ENCODE measurements at places on chromosomes 1 and 21.

DNA sequence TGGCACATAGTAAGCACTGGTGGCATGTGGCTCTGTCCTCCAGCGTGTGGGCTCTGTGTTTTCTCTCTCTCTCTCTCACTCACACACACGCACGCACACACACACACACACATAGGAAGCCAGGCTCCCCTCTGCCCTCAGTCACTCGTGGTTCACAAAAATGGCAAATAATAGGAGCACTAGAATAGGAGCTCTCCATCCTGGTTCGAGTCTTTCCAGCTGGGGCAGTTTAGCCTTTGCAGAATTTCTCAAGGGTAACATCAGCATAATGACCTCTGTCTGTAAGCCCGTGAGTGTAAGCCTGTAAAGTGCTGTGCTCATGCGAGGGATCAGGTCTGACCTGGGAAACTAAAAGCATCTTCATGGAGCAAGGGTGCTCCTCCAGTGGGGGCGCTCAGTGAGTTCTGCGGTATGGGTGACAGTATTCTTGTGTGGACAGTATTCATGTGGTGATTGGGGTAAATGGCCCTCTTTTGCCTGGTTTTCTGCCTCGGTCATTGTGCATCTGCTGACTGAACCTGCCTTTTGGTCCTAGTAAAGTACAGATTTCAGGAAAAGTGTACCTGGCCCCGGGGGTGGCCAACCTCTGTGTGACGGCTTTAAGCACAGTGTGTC is 842 bp upstream of the ZC3H12A start:
- DNase-seq = no peak

DNA sequence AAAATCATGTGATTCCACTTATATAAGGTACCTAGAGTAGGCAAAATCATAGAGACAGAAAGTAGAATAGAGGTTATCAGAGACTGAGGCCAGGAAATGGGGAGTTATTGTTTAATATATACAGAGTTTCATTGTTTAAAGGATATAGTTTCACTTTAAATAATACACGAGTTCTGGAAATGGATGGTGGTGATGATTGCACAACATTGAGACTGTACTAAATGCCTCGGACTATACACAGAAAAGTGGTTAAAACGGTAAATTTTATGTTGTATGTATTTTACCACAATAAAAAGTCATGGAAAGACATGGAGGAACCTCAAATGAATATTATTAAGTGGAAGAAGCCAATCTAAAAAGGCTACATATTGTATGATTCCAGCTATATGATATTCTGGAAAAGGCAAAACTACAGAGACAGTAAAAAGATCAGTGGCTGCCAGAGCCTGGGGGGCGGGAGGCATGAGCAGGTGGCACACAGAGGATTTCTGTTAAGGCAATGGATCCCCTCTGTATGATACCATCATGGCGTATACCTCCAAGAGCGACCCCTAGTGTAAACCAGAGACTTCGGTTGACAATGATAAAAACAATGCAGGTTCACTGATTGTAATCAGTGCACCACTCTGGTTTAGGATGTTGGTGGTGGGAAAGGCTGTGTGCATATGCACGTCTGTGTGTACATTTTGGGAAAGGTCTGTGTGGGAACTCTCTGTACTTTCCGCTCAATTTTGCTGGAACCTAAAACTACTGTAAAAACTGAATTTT is 7.5 kb downstream of the C1orf198 start:
- DNase-seq = no peak

DNA sequence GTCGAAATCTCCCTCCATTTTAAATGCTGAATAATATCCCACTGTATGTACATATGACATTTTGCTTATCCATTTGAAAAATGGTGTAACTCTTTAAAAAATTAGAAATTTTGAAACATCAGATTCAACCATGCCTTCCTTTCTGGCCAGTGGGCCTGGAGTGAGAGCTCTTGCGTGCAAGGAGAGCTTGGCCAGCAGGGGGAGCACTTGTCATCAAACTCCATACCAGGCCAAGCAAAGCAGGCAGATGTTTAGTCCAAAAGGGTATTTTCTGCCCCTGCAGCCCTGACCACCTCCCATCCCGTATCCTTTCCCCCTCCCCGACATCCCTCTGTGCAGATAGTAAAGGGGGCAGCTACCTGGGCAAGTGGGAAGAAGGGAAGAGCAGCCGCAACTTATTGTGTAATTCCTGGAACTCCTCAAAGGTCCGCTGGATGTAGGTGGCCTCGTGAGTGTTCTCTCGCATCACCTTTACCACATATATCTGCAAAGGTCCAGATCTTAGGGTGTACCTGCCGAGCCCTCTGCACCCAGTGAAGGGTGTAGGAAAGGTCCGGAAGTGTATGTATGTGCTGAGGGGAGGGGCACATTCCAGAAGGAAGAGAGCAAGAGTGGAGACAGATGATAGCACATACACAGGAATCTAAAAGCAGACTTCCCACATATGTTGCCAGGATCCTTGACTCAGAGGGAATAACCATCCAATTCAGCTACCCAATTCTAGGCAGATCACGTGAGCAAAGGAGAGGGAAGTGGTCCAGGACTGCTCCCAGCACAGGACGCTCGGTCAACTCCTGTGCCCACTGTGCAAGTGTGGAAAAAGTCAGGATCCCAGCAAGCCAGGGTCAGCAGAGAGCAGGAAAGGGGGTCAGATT is 19.9 kb upstream of the PPP1R15B start:
- DNase-seq = peak; percentile 53

- DNase-seq = no peak
Measured at GRCh38 chr21:37208056-37208721, 58.9 kb downstream of the VPS26C start.

GRCh38 chr1:229757226-229757625 is 131.2 kb downstream of the URB2 start:
- no peak for DNase-seq

GRCh38 chr1:179066471-179066870 is 15.4 kb upstream of the TOR3A start:
- no peak for DNase-seq

GRCh38 chr21:26795412-26795805 is 49.8 kb downstream of the ADAMTS1 start:
- DNase-seq = no peak

DNA sequence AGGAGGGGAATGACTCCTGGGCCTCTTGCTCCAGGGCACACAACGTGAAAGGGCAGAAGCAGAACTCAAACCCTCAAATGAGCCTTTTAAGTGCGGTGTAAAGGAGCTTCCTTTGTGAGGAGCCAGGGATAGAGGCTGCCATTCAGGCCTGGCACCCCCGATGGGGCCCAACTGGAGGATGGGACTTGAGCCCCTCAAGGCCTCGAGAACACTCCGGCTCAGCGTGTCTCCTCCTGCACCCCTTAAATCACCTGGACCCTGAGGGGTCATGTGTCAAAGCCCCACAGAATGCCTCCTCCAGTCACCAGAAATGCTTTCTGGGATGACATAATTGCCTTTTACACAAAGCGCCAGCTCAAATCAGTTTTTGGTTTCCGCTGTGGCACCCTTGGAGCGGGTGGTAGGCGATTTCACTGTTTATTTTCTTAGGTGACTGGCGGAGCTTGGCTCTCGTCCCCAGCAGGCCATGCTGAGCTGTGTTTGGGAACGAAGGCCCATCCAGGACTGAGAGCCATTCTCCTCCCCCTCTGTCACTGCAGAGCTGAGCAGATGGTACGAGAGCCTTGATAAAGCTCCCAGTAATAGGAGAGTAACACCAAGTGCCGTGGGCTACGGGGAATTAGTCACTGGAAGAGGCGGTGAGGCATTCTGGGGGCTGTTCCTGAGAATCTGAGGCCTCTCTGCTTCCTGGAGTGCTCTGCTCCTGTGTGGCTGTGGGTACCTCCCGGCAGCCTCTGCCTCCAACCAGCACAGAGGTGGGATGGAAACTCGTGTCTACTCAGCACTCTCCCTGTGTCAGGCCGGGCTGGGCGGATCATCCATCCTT is 163.0 kb downstream of the GRIK3 start:
- DNase-seq = peak; percentile 75

GRCh38 chr1:56399326-56399725 is 180.0 kb downstream of the PLPP3 start:
- DNase-seq = no peak

DNA sequence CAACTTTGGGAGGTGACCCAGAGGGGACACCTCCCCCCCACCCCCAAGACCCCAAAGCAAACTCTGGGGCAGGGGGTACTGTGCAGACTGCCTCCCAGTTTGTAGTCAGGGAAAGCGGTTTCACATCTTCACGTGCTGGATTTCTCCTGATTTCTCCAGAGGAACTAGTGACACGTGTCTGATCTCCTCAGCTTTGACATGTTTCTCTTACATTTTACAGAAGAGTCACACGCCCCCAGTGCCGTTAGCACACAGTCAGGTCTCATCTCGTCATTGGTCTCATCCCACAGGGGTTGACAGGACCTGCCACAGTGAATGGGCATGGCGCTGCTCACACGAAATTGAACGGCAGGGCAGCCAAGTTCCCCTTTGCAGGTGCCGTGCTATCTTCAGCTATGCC is 11.8 kb downstream of the PDPN start:
- DNase-seq = no peak

- DNase-seq = no peak
Measured at GRCh38 chr21:37623183-37623582, 256.6 kb downstream of the DYRK1A start.

DNA sequence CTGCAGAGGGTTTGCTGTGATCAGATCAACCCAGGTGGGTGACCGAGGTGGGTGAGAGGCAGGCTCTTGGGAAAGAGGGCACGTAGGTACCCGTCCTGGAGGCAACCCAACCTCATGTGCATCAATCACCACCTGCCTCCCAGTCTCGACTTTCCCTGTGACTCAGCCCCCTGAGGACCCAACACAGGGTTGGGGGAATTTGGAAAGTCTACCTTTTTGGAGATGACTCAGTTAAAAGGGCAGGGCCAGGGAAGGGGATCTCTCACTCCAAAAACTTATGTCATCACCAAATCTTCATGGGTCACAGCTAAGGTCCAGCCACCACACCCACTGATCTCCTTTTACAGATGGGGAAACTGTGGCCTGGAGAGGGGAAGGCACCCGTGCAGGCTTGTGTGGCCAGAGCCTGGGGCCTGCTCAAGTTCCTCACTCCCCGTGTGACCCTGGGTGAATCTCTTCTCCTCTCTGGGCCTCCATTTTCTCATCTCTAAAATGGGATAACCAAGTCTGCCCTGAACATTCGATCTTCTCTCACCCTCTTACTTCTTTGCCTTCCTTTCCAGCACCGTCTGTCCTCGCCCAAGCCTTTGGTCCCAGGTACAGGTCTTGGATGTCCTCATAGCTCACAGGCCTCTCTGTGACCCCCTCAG is 34.6 kb upstream of the WNT4 start:
- DNase-seq = no peak

DNA sequence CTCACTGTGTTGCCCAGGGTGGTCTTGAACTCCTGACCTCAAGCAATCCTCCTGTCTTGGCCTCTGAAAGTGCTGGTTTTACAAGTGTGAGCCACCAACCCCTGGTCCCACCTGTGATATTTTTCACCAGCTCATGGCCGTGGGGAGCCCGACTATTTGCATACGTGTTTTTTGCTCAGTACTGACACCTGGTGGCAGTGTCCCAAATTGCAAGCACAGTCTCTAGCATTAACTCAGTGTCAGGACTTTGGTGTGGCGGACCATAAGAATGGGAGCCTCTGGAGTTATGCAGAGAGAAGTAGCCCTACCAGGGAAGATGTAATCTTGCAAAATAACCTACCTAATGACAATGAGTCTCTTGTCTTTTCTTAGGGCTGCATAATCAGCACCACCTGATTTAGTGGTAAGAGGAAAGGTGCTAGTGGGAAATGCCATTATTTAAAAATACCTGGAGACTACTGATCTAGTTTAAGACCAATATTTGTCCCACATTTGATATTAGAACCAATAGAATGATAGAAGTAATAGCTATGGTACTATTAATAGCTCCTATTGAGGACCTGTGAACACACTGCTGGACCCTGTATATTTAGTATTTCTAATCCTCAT is 305.4 kb downstream of the DISC1 start:
- DNase-seq = no peak

- no peak for DNase-seq
Measured at GRCh38 chr1:215466361-215466760, 100.7 kb upstream of the KCTD3 start.
